Tibial nerve (tissue), 4 donors: ENCODE measurements at places on chromosomes 5 and 9. TPM values are rescaled to one million over a fixed set of nuclear protein-coding genes. Genes with fewer than 3 reads are reported as not detected.

DNA sequence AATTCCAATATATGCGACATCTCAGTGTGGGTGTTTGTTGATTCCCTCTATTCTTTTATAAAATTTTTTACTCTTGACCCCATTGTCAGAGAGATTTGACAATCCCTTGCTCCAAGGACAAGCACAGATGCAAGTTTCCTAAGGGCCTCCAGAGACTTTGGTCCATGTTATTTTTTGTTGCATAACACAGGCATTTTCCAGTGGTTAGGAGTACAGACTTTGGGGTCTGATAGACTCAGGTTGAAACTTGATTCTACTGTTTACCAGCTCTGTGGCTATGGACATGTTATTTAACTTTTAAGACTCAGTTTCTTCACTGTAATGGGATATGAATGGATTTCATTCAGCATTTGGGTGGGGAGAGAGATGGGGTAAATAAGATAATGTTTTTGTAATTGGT is 361.3 kb downstream of the ENC1 start:
- no peak overlapping the region for H3K4me3 ChIP-seq
- no peaks in the 10 kb centered on the region for H3K36me3 ChIP-seq
- H3K4me1 ChIP-seq: no peaks in the 10 kb centered on the region
- no peaks in the 10 kb centered on the region for H3K27me3 ChIP-seq
- H3K27ac ChIP-seq: no peak overlapping the region

DNA sequence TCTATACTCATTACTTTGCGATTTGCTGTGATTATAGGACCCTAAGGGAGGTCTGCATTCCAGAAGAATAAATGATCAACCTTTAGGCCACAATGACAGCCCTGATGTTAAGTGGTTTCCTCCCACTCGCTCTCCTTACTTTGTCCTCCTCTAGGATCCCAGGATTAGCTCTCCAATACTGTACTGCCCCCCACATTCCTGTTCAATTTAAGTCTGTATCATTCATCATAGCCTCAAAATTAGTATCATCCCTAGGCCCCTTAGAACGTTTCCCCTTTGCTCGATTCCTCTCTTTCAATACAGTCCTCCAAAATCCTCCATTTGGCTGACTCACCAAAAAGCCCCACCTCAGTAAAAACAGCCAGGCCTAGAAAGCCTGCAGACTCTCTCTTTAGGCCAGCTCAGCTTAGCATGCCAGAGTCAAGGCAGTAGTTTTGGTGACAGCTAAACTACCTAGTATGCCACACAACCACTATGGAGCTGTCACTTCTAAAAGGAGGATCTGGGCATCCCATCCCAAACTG is 24.4 kb downstream of the RNF145 start:
- no peak for DNase-seq

Gene PCDHB9
- total RNA-seq: 4.6 TPM

Gene RBM22
- 24.7 TPM for total RNA-seq

Gene CA9
- 0.84 TPM for total RNA-seq

Gene KLHL3
- 27.6 TPM for total RNA-seq
